ENCODE measurements at places on chromosomes 11 and 22. TPM values are rescaled to one million over a fixed set of nuclear protein-coding genes. Genes with fewer than 3 reads are reported as not detected.

GRCh38 chr11:36240801-36241200 is 48.4 kb downstream of the COMMD9 start:
- no peak overlapping the region for H3K27ac ChIP-seq
- H3K36me3 ChIP-seq = no peaks in the 10 kb centered on the region
- no peak for DNase-seq
- H3K4me1 ChIP-seq = no peaks in the 10 kb centered on the region

- DNase-seq = no peak
- H3K36me3 ChIP-seq = no peaks in the 10 kb centered on the region
- H3K27me3 ChIP-seq = peaks cover 10% of the 10 kb centered on the region
- peaks cover 32% of the 10 kb centered on the region for H3K4me1 ChIP-seq
- H3K4me3 ChIP-seq = no peak overlapping the region
- no peak overlapping the region for H3K27ac ChIP-seq
These were observed 6.1 kb upstream of the WEE1 start for GRCh38 chr11:9567401-9567800.

The TAF10 gene
- 34.1 TPM for total RNA-seq

GRCh38 chr11:69454018-69454417 is 27.4 kb upstream of the LINC01488 start:
- H3K4me3 ChIP-seq = no peak overlapping the region
- H3K27ac ChIP-seq = no peak overlapping the region
- no peaks in the 10 kb centered on the region for H3K27me3 ChIP-seq
- H3K4me1 ChIP-seq = peaks cover 4% of the 10 kb centered on the region
- no peaks in the 10 kb centered on the region for H3K36me3 ChIP-seq
- DNase-seq = no peak

The SLC1A2 gene
- total RNA-seq = 4.9 TPM

DNA sequence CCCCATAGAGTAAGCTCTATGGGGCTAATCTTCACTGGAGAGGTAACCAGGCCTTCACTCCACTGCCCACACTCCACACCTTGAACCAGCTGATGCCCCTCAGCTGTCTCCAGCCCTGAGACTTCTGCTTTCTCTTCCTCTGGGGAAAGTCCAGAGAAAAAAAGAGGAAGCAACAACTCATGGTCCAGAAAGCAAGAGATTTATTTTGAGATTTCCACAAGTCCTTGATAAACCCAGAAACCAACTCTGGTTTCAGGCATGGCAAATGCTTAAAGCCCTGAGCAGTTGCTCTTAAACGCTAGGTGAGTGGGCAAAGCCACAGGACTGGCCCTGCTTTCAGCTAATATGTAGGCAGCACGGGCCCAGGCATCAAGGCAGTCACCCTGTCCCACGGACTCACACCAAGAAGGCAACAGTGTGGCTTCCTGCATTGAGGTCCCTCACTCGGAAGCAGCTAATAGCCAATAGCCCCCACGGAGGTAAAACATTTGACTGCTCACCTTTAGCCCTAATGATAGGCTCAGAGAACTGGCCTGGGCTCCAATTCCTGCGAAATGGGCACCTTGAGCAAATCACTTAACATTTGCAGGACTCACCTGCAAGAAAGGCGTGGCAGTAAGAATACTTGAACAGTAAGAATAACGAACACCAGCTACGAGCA is 4.3 kb downstream of the CYB561A3 start:
- no peaks in the 10 kb centered on the region for H3K36me3 ChIP-seq
- DNase-seq = no peak
- H3K27me3 ChIP-seq = no peaks in the 10 kb centered on the region
- no peak overlapping the region for H3K4me3 ChIP-seq
- H3K27ac ChIP-seq = no peak overlapping the region
- H3K4me1 ChIP-seq = peaks cover 4% of the 10 kb centered on the region

The GGT1 gene
- total RNA-seq = 4.9 TPM

GRCh38 chr22:40055143-40055883 is 60.6 kb downstream of the FAM83F start:
- no peak overlapping the region for H3K4me3 ChIP-seq
- no peaks in the 10 kb centered on the region for H3K27me3 ChIP-seq
- H3K36me3 ChIP-seq = no peaks in the 10 kb centered on the region
- DNase-seq = no peak

DNA sequence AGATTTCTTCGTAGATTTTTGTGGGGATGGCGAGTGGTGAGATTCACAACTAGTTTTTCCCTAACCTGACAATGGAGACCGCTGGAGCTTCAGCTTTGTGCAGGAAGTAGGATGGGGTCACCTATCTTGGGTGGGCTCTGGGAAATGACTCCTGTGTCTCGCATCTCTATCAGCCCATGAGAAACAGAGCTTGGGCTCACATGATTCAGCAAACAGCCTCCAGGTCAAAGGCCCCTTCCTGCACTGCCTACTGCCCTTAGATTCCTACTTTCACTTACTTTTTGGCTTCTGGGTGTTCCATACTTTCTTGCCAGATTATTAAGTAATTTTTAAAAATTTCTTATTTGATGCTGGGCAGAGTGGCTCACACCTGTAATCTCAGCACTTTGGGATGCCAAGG is 26.3 kb downstream of the C11orf96 start:
- peaks cover under 1% of the 10 kb centered on the region for H3K4me1 ChIP-seq
- no peak overlapping the region for H3K4me3 ChIP-seq
- no peaks in the 10 kb centered on the region for H3K27me3 ChIP-seq
- H3K36me3 ChIP-seq = no peaks in the 10 kb centered on the region
- H3K27ac ChIP-seq = no peak overlapping the region
- no peak for DNase-seq

- DNase-seq = no peak
- H3K27ac ChIP-seq = no peak overlapping the region
- no peaks in the 10 kb centered on the region for H3K27me3 ChIP-seq
- H3K36me3 ChIP-seq = no peaks in the 10 kb centered on the region
- H3K4me3 ChIP-seq = no peak overlapping the region
These were observed 33.1 kb upstream of the PAMR1 start for GRCh38 chr11:35558513-35558912.

DNA sequence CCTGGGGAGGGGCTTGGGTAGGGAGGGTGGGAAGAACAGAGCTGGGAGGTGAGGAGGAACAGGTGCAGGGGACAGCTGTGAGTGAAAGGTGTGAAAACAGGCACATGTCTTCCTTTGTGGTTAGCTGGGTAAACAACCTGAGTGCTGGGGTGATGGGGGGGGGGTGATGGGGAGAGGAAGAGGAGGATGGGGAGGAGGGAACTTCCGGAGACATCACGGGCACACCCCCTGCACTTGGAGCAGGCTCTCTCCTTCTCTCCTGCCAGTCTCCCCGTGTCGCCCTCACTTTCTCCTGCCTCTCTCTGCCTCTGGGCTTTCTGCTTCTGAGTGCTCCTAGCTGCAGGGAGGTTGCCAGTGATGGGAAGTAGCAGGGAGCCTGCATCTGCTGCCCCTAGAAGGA is 8.8 kb downstream of the CXCR5 start:
- H3K27me3 ChIP-seq = no peaks in the 10 kb centered on the region
- no peaks in the 10 kb centered on the region for H3K36me3 ChIP-seq
- H3K4me1 ChIP-seq = peaks cover 15% of the 10 kb centered on the region

DNA sequence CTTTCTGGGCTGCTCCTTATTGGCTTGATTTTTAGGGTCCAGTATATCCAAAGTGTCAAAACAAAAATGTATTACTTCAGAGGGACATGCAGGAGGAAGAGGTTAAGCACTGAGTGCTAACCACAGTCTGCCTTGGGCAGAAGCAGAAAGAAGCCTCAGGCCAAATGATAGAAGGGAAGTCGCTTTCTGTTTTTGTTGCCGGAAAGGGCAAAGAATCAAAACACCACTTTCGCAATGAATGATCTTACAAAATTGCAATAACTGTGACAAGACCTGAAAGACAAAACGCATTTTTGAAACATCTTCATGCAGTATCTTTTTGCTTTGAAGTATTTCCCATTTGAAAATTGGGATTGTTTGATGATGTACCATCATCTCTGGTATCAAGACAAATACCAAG is 70.1 kb upstream of the PICALM start:
- DNase-seq = no peak
- H3K4me3 ChIP-seq = no peak overlapping the region
- H3K27me3 ChIP-seq = no peaks in the 10 kb centered on the region

DNA sequence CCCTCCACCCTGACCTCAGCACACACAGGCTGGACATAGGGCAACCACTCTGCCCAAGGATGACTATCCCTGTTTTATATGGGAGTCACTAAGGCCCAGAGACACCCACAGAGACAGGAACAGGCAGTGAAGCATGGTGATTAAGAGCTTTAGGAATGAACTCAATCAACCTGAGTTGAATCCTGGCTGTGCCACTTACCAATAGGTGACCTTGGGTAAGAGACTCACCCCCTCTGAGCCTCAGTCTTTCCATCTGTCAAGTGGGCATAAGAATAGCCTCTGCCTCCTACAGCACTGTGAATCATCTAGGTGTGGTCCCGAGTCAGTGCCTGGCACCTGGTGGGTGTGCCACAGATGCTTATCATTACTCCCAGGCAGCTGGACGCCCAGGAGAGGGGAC is 6.8 kb downstream of the CRYBB1 start:
- H3K4me1 ChIP-seq = peaks cover 35% of the 10 kb centered on the region
- H3K27ac ChIP-seq = no peak overlapping the region
- no peaks in the 10 kb centered on the region for H3K36me3 ChIP-seq
- no peak for DNase-seq

Data from neural progenitor cell (in vitro differentiated cells).